Activated B cell treated with CpG ODN at 0.5 μM for 24 hours (primary cell): ENCODE measurements at places on chromosomes 4 and X.

GRCh38 chrX:74259885-74260491 lies 44.0 kb upstream of the ZCCHC13 start:
- no peak for DNase-seq

DNA sequence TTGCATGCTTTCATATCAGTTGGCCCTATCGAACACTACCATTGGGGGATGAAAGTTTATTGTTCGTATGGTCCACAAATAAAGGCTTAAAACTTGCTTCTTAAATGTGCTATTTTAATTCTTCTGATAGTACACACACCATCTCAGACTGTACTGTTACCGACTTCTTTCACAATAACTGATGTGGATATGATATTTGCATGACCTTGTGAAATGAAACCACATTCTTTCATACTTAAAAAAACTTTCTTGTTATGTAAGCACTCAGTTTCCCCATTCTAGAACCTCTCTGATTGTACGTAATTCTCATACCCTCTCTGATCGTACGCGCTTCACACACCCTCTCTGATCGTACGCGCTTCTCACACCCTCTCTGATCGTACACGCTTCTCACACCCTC lies 12.0 kb upstream of the WDR19 start:
- DNase-seq: no peak

GRCh38 chrX:40100141-40100536 lies 2.4 kb upstream of the BCOR start:
- no peak for DNase-seq

DNA sequence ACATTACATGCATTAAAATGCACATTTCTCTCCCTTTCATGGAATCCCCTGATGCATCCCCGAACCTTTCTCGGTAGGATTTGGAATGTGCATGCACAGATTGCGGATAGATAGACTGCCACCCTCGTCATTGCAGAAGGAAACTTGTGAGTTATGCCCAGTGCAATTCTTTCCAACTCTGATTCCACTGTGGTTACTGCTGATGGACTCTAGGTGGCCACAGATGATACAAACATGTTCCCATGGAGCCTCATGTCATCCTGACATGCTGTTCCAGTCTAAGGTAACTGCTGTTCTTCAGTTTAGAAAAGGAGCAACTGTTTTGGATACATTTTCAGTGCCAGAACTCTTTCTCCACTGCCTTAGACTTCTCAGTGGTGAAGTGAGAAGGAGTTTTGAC lies 9.1 kb upstream of the VCX3B start:
- DNase-seq: no peak

- DNase-seq: no peak
Observed at GRCh38 chr4:99473131-99473530, 37.7 kb upstream of the C4orf17 start.

DNA sequence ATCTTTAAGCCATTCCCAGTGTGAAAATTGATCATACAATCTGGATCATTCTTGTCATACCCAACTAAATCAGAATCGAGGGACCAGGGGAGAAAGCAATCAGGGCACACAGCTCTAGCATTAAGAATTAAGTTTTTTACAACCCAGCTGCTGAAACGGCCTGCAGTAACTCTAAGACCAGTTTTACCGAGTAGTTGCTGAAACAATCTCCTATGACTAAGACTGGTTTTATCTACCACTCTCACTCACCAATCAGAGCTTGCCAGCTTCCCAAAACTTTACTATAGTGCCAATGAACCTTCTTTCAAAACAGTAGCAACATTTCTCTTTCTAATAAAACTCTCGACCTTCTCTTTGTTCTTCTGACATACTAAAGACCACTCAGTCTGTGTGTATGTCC lies 2.8 kb upstream of the SAP30 start:
- DNase-seq: no peak

DNA sequence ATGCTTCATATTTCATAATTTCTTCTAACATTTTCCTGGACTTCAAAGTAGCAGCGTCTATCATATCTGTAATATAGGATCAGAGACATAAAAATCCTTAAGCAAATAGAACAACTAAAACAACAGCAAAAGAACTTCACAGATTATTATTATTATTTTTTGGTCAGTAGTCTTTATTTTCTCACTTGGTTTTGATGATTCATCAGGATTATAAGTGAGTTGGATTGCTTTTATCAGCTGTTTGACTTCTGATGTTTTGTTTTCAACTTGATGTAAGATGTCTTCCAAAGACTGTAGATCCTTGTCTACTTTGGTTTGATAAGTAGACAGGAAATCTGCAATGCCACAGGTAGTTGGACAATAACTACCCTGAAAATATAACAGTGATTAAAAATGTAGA lies 623 bp downstream of the FGG start:
- DNase-seq: no peak

DNA sequence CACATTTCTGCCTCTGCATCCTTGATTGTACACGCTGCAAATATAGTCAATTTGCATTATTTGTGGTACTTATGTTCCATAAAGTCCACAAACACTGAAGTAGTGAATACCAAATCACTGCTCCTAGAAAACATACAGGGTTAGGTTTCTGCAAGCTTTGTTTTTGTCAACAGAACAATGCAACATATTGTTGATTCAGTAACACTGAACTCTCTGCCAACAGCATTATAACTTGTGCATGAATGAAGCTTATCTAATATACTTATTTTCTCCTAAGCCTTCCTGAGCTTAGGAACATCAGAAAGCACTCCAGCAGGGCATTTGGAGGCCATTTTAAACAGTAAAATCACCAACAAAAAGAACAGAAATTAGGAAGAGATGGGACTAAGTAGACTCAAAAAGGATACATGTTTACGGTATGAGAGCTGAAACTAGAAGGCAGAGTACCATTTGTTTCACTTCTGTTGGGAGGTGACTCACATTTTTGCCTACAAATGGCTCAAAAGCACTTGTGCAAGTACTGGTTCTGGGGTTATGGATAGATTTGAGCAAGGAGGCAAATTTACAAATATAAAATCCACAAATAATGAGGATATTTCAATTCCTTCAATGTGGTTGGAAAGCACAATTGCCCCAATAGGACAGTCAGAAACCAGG lies 14.1 kb downstream of the COX18 start:
- no peak for DNase-seq
